ENCODE measurements at places on chromosomes 3 and 15. TPM values are rescaled to one million over a fixed set of nuclear protein-coding genes. Genes with fewer than 3 reads are reported as not detected.
A peak's percentile ranks its signal among the peaks of the same experiment; 100 is the strongest.

The FSIP1 gene
- total RNA-seq: 0.68 TPM

The WDR72 gene
- total RNA-seq: not detected

The RBMS3 gene
- 1.6 TPM for total RNA-seq

The ARHGAP31 gene
- total RNA-seq: 11.4 TPM

The MORF4L1 gene
- total RNA-seq: 262 TPM

The AP3B2 gene
- total RNA-seq: not detected

The NR1I2 gene
- total RNA-seq: 0.36 TPM

The PIF1 gene
- 30.2 TPM for total RNA-seq

The RRP9 gene
- total RNA-seq: 35.4 TPM

The SNURF gene
- total RNA-seq: 21.7 TPM

DNA sequence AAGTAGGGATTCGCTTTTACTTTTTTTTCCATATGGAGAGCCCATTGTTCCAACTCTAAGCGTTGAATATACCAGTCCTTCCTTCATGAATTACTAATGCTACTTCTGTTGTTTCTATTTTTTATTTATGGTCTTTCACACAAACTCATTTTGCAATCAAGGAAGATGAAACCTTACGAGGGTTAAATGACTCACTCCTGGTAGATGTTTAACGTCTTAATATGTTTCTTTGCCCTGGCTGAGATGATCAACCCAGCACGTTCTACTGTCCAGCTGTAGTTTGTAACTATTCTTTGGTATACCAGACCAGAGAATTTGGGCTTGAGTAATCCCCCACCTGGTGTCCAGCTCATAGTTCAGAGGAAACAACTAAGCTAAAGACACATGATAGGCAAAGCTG lies 23.1 kb downstream of the CDCP1 start:
- no peak for DNase-seq

DNA sequence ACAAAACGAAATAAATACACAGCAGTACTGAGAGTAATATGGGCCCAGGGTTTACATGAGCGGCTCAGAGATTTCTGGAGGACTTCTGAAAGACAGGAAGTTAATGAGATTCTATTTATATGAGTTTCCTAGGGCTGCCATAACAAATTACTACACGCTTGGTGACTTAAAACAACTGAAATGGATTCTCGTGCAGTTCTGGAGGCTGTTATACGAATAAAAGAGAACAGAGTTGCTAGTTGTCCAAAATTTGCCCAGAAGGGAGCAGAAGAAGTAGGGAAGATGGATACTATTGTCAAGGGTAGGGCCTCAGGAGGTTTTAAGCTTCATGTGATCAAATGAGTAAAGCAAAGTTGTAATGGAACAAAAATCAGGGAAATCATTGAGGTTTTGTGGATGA lies 173.1 kb upstream of the LYSMD4 start:
- DNase-seq: no peak

DNA sequence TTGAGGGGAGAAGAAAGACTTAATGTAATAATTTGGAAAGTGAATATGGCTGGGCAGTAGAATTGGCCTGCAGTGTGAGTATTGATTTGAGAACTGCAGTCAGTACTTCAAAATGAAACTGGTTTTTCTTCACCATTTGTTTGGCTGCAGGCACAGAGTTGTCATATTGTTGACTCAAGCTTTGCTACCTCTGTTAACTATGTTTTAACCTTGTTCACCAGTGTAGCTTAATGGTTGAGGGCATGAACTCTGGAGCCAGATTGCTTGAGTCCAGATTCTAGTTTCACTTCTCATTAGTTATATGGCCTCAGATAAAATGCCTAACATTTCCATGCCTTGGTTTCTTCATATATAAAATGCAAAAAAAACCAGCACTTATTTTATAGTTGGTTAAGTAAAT lies 64.1 kb downstream of the CFAP44 start:
- DNase-seq: no peak

DNA sequence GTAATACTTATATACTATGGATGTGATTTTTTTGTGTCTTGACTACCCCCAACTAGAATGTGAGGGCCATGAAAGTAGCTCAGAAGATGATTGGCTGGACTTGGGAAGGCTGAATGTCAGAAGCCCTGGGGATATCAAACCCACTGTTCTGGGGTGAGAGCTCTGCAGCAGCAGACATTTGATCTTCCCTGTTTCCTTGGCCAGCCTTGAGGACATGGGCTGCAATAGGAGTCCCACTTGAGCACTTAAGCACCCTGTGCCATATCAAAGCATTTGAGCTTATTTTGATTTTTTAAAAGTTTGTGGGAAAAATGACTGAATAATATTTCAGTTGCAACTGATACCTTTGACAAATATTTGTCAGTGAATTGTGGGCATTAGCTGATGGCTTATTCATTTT lies 21.7 kb downstream of the GTF2E1 start:
- DNase-seq: no peak

GRCh38 chr3:56725175-56725574 lies 42.1 kb upstream of the TASOR start:
- peak; percentile 86 for DNase-seq

DNA sequence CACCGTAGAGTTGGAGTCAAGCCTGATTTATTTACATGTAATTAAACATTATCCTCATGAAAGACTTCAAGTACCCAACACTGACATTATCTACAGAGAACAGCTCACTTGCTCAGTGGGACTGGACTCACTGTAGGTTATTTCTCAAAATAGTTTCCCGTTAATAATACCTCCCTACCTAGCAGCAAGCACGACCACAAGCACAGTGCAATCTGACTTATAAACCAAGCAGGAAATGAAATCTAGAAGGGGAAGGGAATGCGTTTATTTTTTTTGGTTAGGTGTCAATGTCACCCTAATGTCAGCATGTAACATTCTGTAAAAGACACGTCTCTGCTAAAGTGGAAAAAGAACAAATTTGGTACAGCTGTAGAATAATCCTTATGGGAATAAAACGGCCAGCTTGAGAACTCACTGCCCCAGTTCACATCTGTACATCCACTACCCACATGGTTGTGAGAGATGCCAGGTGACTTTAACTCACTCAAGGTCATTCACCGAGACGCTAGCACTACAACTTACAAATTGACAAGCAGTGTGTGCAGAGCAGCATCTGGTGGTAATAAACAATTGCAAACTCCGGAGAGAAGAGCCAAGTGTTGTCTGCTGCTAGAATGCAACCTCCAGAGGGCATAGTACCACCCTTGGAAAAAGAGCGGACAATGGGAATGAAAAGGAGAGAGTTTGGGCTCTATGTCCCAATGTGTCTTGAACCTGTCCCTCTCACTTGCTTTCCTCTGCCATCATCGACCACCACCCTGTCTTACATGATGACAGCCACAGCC lies 242.5 kb downstream of the CADPS start:
- DNase-seq: no peak

GRCh38 chr15:96328181-96328876 lies 2.2 kb upstream of the NR2F2 start:
- DNase-seq: no peak

DNA sequence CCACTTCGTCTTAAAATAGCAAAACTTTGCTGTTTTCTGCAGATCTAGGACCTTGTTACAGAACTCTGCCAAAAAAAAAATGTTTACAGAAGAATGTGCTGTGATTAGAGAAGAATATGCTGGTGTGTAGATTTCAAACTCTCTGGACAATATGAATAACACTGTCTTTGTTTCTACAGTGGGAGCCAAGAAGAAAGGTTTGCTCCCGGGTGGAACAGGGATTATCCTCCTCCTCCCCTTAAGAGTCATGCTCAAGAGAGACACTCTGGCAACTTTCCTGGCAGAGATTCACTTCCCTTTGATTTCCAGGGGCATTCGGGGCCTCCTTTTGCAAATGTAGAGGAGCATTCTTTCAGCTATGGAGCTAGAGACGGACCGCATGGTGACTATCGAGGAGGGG lies 27.3 kb downstream of the RBM6 start:
- DNase-seq: no peak

DNA sequence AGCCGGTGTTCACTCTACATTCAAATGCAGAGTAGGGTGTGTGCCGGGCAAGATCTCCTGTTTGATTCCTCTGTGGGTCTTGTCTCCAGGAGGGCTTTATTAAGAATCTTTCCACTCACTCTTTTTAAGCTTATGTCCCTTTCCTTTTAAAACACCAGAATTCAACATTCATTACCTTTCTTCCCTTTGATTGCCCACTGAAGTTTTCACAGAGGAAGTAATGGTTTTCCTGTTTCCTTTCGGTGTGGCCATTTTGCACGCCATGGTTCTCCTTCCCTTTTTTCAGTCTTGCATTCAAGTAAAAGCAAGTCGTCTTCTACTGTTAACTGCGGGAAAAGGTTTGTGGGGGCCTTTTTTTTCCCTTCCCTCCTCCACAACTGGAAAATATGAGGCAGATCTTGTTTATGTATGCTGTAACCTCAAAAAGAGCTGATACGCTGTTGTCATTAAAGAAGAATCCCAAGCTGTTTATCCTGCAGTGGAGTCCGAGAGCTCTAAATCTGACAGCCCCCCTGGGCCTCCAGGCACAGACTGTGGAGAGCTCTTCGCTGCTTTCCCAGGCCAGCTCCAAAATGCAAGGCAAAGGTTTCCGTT lies 40.5 kb downstream of the FILIP1L start:
- DNase-seq: peak; percentile 13

GRCh38 chr15:68793776-68794175 lies 26.9 kb downstream of the ANP32A start:
- no peak for DNase-seq

- peak; percentile 51 for DNase-seq
Observed at GRCh38 chr15:52100807-52101442, 11.7 kb downstream of the BCL2L10 start.

DNA sequence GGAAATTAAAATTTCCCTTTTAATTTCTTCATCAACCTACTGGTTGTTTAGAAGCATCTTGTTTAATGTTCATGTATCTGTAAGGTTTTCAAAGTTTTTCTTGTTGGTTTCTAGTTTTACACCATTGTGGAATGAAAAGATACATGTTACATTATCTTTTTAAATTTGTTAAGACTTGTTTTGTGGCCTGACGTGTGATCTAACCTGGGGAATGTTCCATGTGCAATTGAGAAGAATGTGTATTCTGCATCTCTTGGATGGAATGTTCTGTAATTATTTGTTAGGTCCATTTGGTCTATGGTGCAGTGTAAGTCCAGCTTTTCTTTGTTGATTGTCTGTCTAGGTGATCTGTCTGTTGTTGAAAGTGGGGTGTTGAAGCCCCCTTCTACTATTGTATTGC lies 45.7 kb downstream of the THSD4 start:
- DNase-seq: no peak

GRCh38 chr3:53224536-53224935 lies 31.3 kb downstream of the TKT start:
- no peak for DNase-seq

- DNase-seq: peak; percentile 41
Observed at GRCh38 chr15:68830141-68830785, 9.6 kb upstream of the ANP32A start.

DNA sequence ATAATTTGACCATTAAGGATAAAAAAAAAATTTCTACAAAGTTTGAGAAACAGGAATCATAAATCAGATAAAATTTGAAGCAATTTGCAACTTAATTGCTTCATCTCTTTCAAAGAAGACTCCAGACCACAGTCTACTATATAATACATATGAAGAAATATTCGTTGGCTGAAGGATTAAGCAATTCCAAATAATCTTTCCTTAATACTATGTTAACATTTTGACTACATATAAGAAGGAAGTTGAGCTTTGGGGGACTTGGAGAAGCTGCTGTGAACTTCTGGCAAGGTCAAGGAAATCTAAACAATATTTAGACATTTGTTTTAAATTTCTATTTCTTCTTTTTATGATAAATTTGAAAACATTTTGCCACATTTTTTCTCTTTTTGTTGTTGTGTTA lies 13.5 kb upstream of the GABRR3 start:
- DNase-seq: no peak

DNA sequence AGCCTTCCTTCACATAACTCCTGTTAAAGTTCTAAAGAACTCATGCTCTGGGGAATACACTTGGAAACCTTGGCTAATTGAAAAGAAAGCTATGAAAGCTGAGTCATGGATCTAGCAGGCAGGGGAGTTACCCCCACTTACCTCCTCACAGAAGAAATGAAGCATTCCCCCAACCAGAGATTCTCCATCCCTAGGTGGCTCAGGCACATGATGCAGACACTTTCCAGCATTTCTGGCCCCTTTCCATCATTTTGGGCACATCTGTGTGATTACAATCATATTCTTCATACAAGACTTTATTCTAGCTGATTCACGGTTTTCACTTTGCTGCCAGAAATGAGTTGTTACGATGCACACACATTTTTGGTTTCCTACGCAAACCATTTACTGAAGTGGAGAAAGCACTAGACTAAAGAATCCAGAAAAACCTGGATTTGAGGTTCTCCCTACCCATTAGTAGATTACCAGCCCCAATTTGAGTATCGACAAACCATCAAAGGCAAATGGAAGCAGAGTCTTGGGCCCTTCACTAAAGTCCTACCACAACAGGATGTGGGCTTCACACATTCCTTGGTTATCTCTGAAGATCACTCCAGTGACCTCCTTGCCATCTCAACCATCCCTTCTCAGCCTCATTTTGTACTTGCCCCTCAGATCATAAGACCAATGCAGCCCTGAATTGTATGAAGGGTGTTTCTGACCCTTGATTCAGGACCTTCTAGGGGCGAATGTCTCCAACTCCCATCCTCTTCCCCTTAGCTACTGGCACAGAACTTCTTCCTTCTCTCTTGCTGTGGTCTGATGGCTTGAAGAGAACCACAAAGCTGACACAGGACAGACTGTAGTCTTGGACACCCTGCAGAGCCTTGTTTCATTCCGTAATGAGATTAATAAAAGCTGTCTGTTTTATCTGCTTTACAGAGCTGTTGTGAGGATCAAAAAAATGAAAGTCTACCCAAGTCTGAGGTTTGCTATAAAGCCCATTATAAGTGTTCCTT lies 42.5 kb upstream of the SNRK start:
- peak; percentile 39 for DNase-seq

GRCh38 chr3:148873977-148874376 lies 8.9 kb downstream of the CPA3 start:
- DNase-seq: no peak

- DNase-seq: peak; percentile 31
Observed at GRCh38 chr15:68230157-68231100, 901 bp upstream of the CLN6 start.

DNA sequence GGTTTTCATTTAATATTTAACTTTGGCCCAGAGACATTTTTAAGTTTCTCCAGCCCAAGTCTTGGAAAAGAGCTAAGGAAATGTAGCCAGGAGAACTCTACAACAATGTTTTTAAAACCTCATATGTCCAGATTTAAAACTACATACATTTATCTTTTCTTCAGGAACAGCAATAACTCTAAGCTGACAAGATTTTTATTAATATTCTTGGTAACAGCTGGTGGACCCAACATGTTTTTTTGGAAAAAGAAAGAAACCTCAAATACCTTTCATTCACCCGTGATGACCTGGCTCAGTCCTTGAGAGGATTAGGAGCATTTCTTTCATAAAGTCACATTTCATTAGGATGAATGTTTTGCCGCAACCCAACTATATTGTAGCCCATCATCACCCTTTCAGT lies 50.4 kb upstream of the CMSS1 start:
- DNase-seq: no peak

DNA sequence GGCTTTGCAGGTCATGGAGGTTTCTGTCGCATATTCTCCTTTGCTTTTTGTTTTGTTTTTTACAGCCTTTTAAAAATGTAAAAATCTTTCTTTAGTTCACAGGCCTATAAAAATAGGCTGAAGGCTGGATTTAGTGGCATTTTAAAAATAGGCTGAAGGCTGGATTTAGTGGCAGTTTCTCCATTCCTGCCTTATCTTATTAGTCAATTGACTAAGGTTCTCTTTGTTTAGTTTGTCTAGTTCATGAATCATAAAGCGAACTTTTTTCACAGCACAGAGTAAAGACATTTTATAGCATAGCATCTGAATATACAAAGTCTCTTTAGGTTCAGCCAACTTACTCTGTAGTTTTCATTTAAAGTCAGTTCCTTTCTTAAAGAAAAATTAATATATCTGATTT lies 31.4 kb downstream of the AP4E1 start:
- DNase-seq: no peak

All from activated CD4-positive, alpha-beta memory T cell treated with anti-CD3 and anti-CD28 coated beads for 36 hours (primary cell).